ENCODE measurements at places on chromosomes 16 and 17. TPM values are rescaled to one million over a fixed set of nuclear protein-coding genes. Genes with fewer than 3 reads are reported as not detected.

Gene SHBG
- polyA plus RNA-seq, result 3.2 TPM

Gene RAPGEFL1
- polyA plus RNA-seq, result 15.5 TPM

Gene GJC1
- polyA plus RNA-seq, result 8.0 TPM

Gene SEPTIN1
- not detected for polyA plus RNA-seq

Gene C16orf74
- polyA plus RNA-seq, result not detected

Gene PTX4
- polyA plus RNA-seq, result not detected

Data from neural cell (in vitro differentiated cells).